T-helper 2 cell (primary cell): ENCODE measurements at places on chromosomes 5 and 9.

DNA sequence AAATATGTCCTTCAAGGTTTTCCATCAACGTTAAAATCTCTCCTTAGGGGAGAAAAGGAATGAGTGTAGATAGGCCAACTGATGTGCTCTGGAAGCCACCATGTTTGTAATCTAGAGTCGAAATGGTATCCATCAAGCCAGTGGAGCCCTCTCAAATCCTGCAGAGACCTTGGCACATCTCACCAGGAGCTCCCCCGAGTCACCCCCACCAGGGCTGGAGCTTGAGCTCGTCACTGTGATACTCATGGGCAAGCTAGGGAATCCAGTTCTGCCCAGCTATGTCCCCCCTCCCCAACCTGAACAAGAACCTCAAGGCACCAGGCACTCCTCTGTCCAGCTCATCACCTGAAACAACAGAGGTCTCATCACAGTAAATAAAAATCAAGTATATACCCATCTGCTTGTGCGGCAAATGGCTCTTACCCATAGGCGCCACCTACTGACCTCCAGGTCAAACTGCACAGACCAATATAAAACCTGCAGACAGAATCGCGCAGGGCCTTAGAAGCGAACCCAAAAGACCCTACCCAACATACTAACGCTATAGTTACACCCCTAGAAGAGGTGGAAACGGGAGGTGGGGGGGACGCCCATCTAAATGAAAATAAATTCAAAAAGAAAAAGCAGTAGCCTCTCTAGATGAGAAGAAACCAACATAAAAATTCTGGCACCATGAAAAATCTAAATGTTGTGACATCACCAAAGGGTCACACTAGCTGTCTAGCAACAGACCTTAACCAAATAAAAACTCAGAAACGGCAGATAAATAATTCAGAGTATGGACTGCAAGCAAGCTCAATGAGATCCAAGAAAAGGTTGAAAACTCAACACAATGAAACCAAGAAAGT is 75.0 kb downstream of the TTC39B start:
- peak; percentile 36 for DNase-seq

GRCh38 chr5:28398185-28398584 is 1359.8 kb upstream of the CDH9 start:
- no peak for DNase-seq

- DNase-seq, result no peak
Observed at GRCh38 chr5:61311836-61312808, 19.9 kb upstream of the ZSWIM6 start.

DNA sequence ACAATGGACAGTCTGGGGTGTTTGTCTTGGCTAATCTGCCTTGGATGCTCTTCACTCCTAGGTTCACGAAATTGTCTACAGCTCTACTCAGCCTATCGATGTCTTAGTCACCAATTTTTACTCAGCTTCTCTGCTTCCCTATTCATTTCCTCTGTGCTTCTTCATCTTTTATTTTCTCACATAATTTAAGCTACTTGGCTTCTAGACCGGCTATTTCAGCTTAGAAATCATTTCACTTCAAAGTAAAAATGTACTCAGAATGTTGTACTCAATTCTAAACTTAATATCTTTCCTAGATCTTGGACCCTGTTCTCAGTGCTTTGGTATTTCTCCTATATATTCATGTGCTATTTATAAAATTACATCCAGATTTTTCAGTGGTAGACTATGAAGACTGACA is 430.0 kb upstream of the FTMT start:
- DNase-seq, result no peak

- DNase-seq, result no peak
Observed at GRCh38 chr5:97534166-97534565, 351.1 kb upstream of the RIOK2 start.

DNA sequence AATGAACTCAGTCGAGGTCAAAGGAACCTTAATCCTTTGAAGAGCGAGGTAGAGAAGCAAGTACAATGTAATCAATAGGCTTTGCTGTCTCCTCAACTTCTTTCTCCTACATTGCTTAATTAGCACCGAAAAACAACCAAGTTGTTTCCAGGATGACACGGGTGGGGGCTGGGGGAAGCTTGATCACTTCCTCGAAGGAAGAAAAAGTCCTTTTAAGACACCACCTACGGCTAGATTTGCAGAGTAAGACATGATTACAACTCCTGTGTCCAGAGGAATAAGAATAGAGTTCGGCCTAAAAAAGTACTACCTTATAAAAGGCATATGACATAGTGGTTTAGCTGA is 811 bp upstream of the ARRDC3 start:
- no peak for DNase-seq

- no peak for DNase-seq
Observed at GRCh38 chr5:140926443-140927227, 536 bp downstream of the PCDHAC1 start.

GRCh38 chr5:102591650-102592049 is 92.8 kb upstream of the SLCO6A1 start:
- no peak for DNase-seq
